ENCODE measurements at places on chromosomes 11 and 22.
A peak's percentile ranks its signal among the peaks of the same experiment; 100 is the strongest.

DNA sequence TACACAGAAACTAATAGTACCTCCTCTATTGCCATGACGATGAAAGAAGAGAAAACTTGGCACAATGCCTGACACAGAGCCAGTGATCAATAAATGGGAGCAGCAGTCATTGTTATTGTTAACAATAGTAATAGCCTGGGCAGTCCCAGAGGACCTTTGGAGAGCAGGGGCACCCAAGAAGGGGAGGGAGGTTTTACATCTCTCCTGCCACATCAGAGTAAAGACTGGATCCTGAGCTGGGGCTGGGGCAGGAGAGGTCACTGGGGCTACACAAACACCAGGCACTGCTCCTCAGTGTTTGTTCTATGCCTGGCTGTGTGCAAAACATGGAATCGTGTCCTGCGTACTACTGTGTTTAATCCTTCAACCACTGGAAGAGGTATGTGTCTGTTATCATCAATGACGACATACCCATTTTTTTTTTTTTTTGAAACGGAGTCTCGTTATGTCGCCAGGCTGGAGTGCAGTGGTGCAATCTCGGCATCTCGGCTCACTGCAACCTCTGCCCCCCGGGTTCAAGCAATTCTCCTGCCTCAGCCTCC, 25.0 kb upstream of the CREB3L1 start:
- no peak for DNase-seq

DNA sequence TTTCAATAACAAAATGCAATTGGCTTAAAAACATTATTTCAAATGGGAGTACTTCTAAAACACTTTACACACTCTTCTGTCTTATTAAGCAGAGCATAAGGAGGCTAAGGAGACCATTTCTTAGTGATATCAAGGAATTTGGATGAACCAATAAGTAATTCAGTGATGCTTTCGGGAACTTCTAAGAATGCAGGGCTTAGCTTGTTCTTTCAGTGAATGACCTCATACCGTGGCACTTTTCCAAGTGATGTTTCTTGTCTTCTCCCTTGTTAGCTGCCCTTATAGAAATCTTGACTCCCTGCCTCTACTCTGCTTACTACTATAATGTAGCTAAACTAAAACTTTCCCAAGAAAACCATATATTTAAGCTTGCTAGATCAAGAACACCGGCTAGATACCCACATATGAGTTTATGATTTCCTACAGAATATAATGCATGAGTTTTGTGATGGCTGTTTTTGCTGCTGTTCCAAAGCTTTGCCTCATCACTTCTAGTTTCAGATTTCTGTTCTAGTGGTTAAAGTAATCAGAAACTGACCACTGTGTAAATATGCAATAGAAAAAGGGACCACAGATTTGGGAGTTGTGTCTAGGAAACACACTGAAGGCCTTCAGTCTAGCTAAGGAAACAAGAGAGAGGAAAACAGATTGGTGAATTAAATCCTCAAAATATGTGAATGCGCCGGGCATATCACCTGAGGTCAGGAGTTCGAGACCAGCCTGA, 37.5 kb upstream of the STK33 start:
- DNase-seq, result peak; percentile 54

GRCh38 chr11:112966561-112966960, 5.3 kb downstream of the NCAM1 start:
- DNase-seq, result no peak

DNA sequence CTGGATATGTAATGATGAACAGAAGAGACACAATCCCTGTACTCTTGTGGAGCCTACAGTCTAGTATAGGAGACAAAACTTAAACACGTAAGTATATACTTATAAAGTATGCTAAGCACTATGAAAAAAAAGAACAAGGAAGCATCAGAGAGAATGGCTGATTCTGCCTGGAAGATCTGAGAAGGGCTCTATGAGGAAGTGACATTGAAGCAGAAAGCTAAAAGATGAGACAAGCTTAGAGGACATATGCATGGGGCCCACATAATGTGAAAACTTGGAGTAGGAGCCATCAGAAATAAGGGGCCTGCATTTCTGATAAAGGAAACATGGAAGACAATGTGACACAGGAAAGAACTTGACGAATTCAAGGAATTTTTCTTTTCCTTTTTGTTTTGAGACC, 16.6 kb downstream of the SAA1 start:
- no peak for DNase-seq

DNA sequence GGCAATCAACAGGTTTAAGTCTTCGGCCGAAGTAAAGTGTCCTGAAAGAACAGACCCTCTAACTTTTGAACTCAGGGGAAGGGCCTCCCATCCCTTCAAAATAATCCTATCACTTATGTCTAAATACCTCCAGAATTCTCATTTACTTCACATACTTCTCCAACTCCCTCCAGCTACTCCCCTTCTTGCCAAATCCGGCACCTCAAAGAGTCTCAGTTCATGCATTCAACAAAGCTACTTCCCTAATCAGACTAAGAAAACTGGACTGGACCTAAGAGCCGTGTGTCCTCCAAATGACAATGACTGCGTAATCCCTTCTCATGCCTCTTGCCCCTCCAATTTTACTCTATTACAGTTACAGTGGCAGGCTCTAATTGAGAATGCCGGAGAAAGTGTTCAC, 1.3 kb downstream of the DDB1 start:
- DNase-seq, result no peak

DNA sequence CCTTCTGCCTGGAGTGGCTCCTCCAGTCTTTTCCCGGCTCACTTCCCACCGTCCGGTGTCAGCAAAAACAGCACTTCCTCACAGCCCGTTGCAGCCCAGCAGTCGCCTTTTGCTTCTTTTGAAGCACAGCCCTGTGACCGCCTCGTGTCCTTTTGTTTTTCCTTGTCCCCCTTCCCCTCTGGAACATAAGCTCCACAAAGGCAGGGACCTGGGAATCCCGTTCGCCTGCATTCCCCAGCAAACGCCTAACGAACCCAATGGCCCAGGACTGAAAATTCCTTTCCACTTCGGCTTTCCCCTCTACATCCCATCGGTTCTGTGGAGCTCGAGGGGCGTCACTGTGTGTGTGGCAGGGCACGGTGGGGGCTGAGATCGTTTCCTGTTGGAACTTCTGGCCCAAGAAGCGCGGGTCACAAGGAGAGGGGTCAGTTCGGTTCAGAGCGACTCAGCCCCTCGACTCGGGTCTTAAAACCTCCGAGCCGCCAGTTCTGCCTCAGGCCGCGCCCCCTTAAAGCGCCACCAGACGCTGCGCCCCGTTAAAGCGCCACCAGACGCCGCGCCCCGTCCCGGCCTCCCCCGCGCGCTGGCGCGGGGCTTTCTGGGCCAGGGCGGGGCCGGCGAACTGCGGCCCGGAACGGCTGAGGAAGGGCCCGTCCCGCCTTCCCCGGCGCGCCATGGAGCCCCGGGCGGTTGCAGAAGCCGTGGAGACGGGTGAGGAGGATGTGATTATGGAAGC, 841 bp downstream of the RIC8A start:
- DNase-seq, result peak; percentile 54

GRCh38 chr11:65131417-65131776, 2.9 kb downstream of the SYVN1 start:
- DNase-seq, result no peak

GRCh38 chr22:21952586-21953571, at the start of gene PPM1F:
PPM1F (minus strand) TSS chr22:21952848; CDS start chr22:21946048, 6,800 bp downstream.
- DNase-seq, result peak; percentile 36

GRCh38 chr22:20965104-20965887, 1.8 kb upstream of the AIFM3 start:
- DNase-seq, result no peak

DNA sequence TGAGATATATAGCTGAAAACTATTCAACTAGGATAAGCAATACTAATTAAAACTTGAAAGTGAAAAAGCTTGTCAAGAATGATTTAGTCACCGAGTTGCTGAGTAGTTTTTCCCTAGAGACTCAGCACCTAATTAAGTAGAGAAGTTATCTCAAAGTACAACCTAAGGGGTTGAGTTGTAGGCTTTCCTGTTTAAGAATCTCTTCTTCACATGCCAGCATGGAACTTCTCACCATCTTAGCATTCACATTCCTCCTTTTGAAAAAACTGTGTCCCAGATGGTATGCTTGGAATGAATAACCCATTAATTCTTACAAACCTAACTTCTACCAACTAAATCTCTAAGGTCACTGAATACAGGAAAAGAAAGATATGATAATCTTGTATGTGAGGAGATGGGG, 303.3 kb upstream of the ZC3H12C start:
- DNase-seq, result no peak

DNA sequence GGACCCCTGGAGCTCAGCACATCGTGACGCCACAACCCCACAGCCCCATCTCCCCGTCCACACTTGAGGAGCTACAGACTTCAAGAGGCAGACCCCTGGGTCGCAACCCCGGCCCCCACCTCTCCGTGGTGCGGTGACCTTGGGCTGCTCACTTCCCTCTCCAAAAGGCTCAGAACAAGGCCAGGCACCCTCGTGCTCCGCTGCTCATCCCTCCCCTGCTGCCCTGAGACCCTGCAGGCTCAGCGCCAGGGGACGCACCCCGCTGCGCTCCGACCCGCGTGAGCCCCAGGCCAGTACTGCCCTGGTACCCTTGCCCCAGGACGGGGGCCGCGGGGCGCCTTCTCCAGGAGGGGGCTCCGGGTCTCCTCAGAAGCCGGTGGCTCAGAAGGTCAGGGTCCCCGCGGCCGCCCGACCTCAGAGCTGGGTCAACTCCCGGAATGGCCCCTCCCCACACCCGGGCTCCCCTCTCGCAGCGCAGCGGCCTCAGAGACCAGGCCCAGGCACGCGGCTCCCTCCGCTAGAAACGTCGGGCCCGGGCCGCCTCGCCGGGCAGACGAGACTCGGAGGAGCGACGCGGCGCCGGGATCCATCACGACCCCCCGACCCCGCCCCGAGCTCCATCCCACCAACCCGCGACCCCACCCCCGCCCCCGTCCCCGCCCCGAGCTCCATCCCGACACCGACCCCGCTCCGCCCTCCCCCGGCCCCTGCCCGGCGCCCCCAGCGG, 563 bp downstream of the GATD1 start:
- no peak for DNase-seq

GRCh38 chr22:37018086-37018814, 997 bp downstream of the TST start:
- no peak for DNase-seq

GRCh38 chr11:113376156-113376555, 11.4 kb upstream of the ANKK1 start:
- DNase-seq, result no peak

GRCh38 chr22:32649515-32650200, 151.8 kb upstream of the TIMP3 start:
- DNase-seq, result peak; percentile 84

DNA sequence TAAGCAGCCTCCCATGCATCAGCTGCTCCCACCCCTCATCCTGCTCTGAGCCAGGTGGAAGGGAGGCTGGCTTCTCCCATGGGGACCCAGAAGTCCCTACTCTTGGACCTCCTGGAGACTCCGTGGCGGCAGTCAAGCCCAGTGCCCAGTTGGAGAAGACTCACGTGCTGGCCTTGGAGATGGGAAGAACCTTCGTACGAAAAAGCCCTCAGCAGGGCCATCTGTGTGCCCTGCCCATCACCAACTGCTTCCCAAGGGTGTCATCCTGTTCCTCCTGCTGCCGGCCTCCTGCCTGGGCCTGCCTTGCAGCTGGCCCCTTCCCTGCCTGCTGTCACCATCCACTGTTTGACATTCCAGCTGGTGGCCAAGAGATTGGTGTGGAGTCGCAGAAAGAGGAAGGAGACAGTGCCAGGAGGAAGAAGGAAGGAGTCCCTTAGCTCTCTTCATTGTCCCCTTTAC, 28.0 kb downstream of the ARHGAP1 start:
- no peak for DNase-seq

All from stromal cell of bone marrow (primary cell).